ENCODE measurements at places on chromosomes 6 and 20. TPM values are rescaled to one million over a fixed set of nuclear protein-coding genes. Genes with fewer than 3 reads are reported as not detected.

The ANGPT4 gene
- not detected for total RNA-seq

The HUS1B gene
- 2.1 TPM for total RNA-seq

The NHLRC1 gene
- 0.09 TPM for total RNA-seq

The ESR1 gene
- 0.38 TPM for total RNA-seq
